Amniotic epithelial cell (primary cell): ENCODE measurements at places on chromosomes 5 and 9.

GRCh38 chr9:104778802-104779201 is 14.9 kb downstream of the NIPSNAP3B start:
- no peak for DNase-seq

DNA sequence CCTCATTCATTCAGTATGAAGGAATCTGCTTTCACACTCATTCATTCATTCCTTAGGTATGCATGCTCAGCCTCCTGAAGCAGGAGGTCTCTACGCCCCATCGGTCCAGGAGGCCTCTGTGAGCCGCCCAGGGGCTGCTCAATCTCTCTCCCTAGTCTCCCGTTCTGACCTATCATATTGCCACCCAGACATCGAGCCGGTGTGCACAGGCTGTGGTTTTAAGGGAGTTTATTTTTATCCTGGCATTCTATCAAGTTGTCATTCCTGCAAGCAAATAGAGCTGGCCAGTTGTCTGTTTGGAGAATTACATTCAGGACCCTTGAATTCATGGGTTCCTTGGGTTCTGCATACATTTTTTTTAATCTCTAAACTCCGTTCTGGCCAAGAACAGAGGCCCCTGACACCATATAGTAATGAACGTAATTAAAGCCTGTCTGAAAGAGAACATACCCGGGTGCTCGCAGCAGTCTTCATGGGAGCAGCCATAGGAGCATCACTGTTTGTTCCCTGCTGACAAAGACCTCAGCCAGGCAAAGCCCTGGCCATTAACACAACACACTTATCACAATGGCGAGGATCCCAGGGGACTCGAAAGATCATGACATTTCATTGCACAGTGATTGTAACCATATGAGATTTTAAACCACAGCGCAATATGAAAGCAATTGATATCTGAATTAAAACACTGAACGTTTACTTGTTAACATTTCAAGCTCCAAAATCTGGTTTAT is 80.9 kb downstream of the ADAMTS16 start:
- DNase-seq, result no peak

GRCh38 chr5:15734058-15734457 is 234.1 kb downstream of the FBXL7 start:
- DNase-seq, result no peak

GRCh38 chr9:38435521-38435920 is 11.3 kb upstream of the IGFBPL1 start:
- DNase-seq, result no peak

DNA sequence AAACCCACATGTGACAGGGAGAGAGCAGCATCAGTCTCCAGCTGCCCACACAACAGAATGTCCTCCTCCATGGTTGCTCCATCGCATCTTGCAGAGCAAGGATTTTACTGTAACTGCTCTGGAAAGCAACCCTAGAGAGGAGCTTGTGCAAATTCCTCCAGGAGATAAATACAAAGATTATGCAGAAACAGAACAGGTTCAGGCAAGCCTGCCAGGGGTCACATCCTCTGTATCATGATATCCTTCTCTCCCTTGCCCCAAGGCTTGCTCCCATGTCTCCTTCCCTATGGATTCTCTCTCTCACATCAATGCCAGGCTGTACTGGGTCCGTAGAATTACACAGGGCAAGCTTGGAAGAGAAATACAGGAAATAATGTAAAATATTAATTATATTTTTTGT is 226.0 kb downstream of the MPDZ start:
- no peak for DNase-seq
